A673 (cell line): ENCODE measurements at places on chromosomes 6 and 20. TPM values are rescaled to one million over a fixed set of nuclear protein-coding genes. Genes with fewer than 3 reads are reported as not detected.
A peak's percentile ranks its signal among the peaks of the same experiment; 100 is the strongest.

- no peak for DNase-seq
Measured at GRCh38 chr20:44765091-44765490, 19.4 kb downstream of the KCNK15 start.

- DNase-seq, result peak; percentile 39
Measured at GRCh38 chr6:96089173-96089572, 73.4 kb downstream of the FUT9 start.

DNA sequence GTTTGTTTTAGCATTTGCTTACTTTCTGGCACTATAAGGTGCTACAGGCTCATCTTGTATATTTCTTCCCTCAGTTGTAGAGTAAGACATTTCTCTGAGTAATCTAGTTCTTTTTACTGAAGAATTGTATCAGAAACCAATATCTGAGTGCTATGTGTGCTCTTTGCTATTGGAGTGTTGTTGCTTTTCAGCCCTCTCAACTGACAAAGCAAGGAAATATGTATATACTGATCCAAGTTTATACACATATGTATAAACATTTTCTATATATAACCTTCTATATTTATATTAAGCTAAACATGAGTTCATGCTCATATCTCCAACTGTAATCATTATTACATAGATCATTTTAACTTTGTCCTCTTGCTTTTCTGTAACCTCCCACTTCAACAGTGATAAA, 405.7 kb downstream of the RFPL4B start:
- DNase-seq, result no peak

DNA sequence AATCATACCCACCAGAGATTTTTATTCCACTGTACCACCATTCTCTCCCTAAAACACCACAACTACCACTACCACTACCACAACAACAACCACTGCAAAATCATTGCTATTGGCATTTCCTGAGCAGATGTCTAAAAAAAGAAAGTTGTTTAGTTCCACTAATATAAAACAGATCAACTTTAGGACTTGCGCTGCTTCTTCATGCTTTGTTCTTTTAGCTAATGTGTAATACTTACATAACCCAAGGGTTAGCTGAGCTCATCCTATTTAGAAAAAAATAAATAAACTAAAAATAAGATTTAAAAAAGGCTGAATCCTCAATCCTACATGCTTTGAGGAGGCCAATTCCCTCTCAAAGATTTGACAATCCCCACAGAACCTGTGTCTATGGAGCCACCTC, 11.4 kb downstream of the IYD start:
- no peak for DNase-seq

Gene DCBLD1
- total RNA-seq, result 1.5 and 2.4 TPM in 2 replicates

- DNase-seq, result no peak
Measured at GRCh38 chr6:111027219-111027618, 45.4 kb downstream of the RPF2 start.

Gene IBTK
- 41.3 and 45.5 TPM in 2 replicates for total RNA-seq

DNA sequence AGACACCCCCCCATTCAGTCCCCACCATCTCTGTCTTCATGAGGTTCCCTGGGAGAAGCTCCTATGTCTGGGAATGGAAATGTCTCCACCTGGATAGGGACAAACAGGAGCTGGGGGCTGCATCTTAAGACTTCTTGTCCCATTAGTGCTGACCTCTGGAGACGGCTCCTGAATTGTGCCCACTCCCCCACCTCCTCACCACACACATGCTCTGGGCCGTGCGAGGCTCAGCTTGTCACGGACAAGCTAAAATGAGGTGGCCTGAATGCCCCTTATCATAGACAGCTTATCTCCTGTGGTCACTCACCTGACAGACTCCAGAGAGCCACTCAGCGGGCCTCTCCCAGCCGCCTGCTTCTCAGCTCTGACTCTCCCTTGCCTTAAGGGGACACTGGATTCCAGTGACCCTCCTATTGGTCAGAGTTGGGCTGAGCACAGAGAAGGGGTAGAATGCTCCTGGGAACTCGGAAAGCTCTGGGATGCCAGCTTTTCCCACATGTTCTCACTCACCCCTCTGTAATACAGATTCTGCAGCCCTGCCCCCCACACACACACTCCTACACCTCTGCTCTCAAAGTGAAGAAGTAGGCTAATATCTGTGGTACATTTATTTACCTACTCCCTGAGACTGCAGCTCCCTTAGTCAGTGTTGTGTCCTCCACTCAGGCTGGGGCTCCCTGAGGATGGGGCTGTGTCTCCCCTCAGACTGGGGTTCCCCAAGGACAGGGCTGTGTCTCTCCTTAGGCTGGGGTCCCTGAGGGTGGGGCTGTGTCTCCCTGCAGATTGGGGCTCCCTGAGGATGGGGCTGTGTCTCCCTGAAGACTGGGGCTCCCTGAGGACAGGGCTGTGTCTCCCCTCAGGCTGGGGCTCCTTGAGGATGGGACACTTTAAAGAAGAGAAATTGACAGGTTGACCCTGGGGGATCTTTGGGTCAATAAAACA, 167.5 kb downstream of the VEGFA start:
- DNase-seq, result no peak

Gene BTBD3
- total RNA-seq, result 43.5 and 46.0 TPM in 2 replicates

GRCh38 chr20:6700563-6701329, 66.7 kb upstream of the BMP2 start:
- DNase-seq, result no peak

DNA sequence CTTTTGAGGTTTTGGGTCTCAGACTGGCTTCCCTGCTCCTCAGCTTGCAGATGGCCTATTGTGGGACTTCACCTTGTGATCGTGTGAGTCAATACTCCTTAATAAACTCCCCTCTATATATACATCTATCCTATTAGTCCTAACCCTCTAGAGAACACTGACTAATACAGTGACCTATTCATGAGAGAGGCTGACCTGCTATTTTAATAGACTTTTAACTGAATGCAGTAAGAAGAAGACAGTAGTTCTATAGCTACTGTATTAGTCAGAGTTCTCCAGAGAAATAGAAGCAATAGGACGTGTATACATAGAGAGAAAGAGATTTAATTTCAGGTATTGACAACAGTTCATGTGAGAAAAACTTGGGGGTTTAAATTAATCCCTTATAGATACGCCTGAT, 53.3 kb upstream of the SMLR1 start:
- DNase-seq, result no peak

Gene TTI1
- total RNA-seq, result 37.3 and 40.3 TPM in 2 replicates

Gene PPP1R16B
- total RNA-seq, result 0.13 and 0.17 TPM in 2 replicates

Gene SEMG1
- total RNA-seq, result 2.1 and 5.5 TPM in 2 replicates

DNA sequence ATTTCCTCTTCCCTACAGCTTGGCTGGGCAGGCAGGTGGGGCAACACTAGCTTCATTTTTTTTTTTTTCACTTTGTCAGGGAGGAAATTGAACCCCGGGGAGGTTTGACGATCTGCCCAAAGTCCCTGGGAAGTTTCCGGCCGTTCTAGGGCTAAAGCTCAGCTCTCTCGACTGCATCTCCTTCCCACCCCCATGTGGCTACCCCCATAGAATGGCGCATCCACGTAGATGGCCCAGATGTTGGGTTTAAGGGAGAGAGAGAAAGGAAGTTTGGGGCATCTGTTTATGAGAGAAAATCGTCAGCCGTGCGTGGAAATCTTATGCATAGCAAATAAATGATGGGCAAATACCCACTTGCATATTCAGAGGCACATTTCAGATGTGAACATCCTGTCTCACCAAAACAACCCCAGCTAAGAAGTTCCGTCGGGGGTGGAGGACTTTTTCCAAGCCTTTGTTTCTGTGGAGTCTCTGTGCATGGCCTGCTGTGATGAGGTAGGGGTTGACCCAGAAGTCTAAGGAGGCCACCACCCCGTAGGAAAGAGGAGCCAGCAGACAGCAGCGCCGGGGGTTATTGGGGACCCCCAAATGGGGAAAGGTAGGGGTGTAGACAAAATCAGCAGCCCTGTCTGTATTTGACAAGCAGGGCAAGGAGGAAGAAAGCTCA, 40.5 kb upstream of the ZNF831 start:
- peak; percentile 71 for DNase-seq

Gene COL11A2
- total RNA-seq, result 1.6 and 1.9 TPM in 2 replicates

- DNase-seq, result no peak
Measured at GRCh38 chr6:28884423-28885131, 39.2 kb downstream of the TRIM27 start.

Gene LIN28B
- total RNA-seq, result 21.6 and 21.7 TPM in 2 replicates

- DNase-seq, result no peak
Measured at GRCh38 chr20:2820896-2821869, 5.0 kb downstream of the TMEM239 start.

- no peak for DNase-seq
Measured at GRCh38 chr20:17525132-17525531, 6.0 kb downstream of the BFSP1 start.

Gene C20orf141
- total RNA-seq, result not detected in 2 replicates
